Femur (tissue), 1 donor: ENCODE measurements at places on chromosomes 13 and 19.

DNA sequence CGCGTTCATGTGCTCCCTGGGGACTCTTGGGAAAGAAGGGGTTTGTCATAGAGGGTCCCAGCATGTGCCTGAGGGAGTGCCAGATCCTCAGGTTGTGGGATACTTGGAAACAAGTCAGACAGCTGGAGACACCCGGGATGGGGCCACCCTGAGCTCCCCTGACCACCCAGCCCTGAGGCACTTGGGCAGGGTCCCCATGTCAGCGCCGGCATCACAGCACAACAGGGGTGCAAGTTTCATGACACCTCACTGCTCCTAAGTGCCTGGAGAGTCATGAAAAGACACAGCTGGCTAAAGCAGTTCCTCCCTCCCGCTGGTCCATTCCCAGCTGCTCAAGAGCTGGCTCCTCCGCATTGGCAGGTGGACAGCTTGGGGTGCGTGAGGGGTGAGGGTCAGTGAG lies 102.7 kb downstream of the KDM4B start:
- DNase-seq, result no peak

GRCh38 chr13:30576528-30576927 lies 41.2 kb upstream of the USPL1 start:
- no peak for DNase-seq

DNA sequence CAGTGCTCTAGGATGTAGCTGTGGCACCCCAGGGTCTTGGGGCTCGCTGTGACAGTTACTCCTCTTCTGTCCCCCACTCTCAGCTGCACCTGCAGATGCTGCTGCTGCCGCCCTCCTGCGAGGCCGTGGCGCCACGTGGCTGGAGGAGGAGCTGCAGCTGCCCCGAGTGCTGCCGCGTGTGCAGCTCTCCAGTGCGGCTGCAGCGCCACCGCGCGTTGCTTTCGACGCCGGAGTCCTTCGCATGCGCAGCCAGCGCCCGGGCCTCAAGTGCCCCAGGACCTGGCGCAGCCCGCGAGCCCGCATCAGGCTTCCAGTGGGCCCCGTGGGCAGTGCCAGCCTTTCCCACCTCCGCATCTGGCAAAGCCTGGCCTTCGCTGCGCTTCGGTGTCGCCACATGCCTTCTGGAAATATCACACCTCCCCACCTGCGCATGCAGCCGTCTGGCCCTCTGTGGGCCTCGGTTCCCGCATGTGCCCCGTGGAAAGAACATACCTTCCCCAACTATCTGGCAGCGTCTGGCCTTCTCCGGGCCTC lies 692 bp upstream of the ZNF580 start:
- DNase-seq, result peak; percentile 82

- DNase-seq, result no peak
These were observed 26.0 kb downstream of the IRS2 start for GRCh38 chr13:109760402-109760801.

DNA sequence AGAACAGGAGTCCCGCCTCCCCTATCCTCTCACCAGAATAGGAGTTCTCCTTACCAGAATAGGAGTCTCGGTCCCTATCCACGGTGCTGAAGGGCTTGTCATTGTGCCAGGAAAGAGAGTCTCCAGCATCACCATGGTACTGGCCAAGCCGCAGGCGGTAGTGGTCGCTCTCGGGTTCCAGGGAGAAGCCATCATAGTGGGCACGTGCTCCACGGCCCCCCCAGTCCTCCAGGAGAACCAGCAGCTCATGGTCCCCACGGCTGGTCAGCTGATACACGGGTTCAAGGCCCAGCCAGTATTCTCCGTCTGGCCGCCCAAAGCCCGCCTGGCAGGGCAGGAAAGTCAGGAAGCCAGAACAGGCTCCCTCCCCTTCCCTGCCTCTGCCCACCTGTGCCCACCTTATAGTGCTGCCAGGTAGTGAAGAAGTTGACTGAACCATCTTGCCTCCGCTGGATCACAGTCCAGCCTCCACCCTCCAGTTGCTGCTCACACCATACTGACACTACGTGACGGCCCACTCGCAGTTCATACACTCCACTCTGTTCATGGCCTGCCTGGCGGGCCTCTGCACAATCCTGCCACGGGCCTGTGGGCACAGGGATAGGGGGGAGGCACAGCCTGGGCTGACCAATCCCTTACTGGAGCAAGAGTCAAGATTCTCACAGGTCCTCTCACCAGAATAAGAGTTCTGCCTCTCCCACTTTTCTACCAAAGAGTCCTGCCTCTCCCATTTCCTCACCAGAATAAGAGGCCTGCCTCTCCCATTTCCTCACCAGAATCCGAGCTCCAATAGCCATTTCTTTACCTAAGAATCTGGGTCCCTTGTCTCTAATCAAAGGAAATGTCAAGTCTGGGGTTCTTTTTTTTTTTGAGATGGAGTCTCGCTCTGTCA lies 7.4 kb downstream of the SHFL start:
- no peak for DNase-seq

- DNase-seq, result no peak
These were observed 260.5 kb downstream of the RFC3 start for GRCh38 chr13:34078334-34078999.

- DNase-seq, result no peak
These were observed 4.5 kb downstream of the DBP start for GRCh38 chr19:48632692-48633147.

DNA sequence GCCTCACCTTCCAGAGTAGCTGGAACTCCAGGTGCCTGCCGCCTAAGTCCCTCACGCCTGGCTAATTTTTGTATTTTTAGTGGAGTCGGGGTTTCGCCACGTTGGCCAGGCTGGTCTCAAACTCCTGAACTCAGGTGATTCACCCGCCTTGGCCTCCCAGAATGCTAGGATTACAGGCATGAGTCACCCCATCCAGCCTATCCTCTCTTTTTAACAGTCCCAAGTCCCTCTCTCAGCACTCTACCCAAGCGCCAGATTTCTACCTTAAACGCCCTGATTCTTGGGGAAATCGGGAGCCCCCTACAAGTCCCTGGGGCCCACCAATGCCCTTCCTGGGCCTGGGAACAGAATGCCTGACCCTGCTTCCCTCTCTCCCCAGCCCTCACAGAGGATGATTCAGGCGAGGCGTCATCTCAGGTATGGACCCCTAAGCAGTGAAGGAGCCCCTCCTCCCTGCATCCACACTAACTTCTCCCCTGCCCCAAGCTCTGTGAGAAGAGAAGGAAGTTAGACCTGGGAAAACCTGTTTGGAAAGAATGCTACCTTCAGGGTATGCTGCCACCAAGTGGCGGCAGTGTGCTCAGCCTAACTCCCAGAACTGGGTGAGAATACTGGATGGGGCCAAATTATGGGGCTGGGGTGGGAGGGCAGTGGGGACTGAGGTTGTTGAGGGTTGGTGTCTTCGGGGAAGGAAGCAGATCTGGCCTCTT lies 20.8 kb upstream of the EBI3 start:
- no peak for DNase-seq

DNA sequence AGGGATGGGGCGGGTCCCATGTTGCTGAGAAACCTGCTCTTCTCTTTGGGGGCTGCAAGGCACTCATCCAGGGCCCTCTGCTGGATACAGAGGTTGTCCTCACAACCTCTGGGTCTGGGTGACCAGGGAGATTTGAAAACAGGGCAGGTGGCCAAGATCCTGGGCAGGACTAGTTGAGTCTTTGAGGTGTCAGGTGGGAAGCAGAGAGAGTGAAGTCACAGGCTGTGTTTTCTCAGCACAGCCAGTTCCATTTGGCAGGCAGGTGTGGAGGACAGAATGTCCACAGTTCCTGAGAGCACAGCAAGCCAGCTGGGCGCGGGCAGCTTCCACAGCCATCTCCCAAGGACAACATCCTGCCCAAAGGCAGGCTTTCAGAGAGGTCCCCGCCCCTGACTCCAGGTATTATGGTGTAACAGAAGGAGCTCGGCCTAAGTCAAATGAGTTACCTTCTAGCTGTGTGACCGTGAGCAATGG lies 118.8 kb downstream of the NUFIP1 start:
- DNase-seq, result peak; percentile 38

GRCh38 chr13:49935171-49936074 lies 717 bp downstream of the SPRYD7 start:
- peak; percentile 54 for DNase-seq

DNA sequence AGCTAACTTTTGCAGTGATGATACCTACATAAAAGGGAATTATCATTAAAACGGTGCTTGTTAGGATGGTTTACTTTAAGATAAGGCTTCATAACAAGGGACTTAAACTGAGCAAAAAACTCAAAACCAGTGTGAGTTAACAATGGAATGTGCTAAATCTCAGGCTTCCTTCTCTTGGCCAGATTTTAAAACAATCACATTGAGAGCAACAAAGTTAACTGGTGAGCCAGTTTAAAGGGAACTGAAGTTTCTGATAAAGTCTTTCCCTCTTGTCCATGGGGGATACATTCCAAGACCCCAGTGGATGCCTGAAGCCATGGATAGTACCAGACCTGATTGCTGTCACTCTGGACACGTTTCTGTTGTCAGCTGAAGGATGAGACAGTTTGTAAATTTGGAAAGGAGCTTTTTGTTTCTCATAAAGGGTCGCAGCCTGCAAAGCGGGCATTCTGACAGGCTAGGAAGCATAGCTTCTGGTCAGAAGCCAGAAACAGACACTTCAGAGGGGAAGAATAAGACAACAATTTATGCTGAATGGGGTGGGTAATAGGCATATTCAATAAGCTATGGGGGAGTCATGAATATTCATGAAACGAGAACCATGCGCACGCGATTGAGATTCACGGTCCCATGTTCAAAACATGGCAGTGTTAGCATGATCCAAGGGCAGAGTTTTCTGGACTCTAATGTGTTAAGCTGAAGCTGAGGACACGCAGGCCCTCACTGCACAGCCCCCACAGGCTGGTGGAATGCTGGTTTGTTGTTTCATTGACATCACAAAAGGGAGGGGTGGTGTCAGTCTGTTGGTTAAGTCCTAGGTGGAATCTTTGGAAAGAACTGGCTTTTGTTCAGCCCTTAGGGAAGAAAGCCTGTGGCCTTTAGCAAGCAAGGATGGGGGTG lies 150.6 kb upstream of the RNF113B start:
- no peak for DNase-seq

DNA sequence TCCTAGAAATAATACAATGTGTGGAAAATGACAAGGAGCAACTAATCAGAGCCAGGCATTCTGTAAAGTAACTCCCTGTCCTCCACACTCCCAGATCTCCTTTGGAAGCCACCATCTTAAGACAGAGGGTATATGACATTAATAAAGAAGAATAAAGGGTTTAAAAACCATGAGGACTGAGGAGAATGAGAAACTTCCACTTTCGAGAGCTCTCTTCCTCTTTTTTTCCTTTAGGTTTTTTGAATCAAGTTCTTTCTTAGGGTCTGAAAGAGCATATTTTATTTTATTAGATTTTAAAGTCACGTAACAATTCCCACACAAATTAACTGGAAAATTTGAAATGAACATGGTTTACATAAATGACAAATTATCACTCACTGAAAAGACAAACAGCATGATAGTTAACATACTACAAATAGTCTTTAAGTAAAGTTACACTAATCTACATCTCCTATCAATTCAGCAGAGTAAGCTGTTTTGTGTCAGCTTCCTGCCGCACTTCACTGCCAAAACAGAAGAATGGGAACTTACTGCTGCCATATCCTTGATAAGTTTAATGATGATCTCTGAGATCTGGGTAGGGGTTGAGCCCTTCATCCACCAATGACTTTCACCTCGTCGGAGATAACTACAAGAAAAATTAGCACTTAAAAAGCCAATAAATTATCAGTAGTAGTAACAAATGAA lies 38.6 kb upstream of the FBXL3 start:
- DNase-seq, result no peak

- no peak for DNase-seq
These were observed 62.5 kb downstream of the RFX2 start for GRCh38 chr19:6047741-6048251.

DNA sequence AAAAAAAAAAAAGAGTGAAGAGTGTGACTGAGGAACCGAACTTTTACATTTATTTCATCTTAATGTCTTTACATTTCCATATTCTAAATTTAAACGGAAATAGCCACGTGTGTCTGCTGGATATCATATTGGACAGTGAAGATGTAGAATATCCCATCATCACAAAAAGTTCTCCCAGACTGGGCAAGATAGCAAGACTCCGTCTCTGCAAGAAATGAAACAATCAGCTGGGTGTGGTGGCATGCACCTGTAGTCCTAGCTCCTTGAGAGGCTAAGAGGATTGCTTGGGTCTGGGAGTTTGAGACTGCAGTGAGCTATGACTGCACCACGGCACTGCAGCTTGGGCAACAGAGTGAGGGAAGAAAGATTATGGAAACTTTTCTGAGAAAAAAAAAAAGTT lies 3.9 kb downstream of the ZNF579 start:
- DNase-seq, result no peak

DNA sequence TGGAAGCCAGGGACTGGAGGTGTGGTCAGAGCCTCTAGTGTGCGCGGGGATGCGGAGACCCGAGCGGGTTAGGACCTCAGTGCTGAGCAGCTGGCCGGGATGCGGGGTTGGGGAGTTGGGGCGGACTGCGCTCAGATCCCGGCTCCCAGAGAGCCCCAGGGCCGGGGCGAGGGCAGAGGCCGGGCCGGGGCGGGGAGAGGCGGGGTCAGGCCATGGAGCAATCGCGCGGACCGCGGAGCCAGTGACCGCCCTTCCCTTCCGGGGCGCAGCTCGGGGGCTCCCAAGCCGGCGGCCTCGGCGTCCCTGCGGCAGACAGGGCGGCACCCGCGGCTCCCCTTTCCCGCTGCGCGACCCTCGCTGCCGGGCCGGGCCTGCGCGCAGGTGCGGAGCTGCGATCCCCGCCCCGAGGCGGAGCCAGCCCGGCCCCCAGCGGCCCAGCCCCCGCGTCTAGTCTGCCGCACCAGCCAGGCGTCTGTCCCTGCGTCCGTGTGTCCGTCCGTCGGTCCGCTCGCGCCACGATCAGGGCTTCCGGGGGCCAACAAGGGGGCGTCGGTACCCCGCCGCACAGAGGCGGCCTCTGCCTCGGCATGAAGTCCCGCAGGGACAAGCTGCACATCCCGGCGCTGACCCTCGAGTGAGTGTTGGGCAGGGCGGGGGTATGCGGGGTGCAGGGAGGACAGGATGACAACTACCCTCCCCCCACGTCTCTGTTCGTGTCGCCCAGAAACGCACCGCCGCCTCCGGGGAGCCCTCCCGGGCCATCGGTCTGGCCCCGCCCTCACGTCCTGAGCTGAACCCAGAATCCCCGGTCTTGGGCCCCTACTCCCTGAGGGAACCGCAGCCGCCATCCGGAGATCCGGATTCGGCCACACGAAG lies 12.4 kb downstream of the MAST3 start:
- DNase-seq, result no peak

- DNase-seq, result no peak
These were observed 386.0 kb upstream of the ATXN8OS start for GRCh38 chr13:69721631-69722030.

- DNase-seq, result no peak
These were observed 6.0 kb upstream of the AKAP8L start for GRCh38 chr19:15424692-15425272.
